NCI-H345 (cell line): ENCODE measurements at places on chromosomes 1 and 21.

DNA sequence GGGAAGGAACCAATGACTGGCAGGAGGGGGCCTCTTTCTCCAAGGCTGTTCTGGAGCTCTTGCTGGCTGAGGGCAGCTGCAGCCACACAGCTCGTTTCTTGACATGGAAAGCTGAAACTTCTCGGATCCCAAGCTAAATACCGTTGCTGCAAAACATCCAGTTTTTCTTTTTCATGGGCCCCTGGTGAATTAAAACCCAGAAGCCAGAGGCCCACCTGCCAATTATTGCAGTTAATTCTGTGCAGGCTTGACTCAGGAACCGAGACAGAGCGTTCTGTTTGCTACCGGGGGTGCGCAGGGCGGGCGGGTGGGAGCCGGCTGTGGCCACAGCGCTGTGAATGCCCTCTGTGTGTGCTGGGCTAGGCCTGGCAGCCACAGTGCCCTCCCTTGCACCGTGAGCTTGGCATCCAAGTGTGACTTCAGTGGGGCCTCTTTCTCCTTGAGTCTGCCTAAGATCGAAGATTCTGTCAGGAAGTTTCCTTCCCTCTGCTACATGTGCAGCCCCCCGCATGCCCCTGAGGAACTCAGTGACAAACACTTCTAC is 19.9 kb upstream of the KCNE2 start:
- DNase-seq, result no peak

- no peak for DNase-seq
Observed at GRCh38 chr1:243234978-243235647, 20.0 kb downstream of the CEP170 start.

GRCh38 chr1:198481661-198482060 is 58.8 kb downstream of the ATP6V1G3 start:
- DNase-seq, result no peak

- DNase-seq, result no peak
Observed at GRCh38 chr1:212979340-212980122, 29.2 kb downstream of the VASH2 start.

DNA sequence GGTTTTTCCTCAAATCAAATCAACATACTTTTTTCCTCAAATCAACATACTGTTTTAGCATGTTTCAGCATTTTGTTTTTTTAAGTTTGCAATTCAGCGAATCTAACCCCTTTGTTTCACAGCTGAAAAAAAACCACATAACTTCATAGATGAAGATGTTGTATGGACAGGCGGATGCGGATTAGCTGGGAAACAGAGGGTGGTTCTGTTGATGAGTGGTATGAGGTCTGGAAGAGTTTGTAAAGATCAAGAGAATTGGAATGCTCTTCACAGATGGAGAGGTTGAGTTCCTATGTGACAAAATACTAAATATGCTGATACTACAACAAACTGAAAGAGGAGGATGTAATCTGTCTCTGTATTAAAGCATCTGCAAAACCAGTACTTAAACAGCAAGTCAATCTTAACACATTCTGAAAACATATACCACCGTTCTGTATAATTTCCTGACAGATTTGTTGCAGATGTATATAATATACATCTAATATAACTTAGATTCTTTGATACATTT is 10.6 kb upstream of the LEPR start:
- no peak for DNase-seq

GRCh38 chr1:157993147-157993917 is at the start of gene KIRREL1:
Gene KIRREL1 (plus strand): TSS chr1:157993645. CDS start chr1:157993677, 32 bp downstream.
- no peak for DNase-seq

DNA sequence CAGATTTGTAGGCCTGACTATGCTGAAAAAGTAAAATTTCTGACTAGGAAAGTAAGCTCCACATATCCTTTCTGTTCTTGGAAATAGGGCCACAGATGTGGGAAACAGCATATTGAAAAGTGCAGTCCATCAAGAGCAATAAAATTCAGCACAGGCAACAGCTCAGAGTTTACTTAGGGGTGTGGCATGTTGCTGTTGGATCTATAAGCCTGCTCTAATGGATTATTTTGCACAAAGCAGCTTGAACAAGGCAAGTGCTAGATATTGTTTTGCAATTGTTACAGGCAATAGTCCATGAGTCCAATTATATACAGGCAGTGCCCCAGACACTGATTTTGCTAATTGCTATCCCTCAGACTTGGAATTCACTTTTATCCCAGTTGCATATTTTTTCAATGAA is 289.8 kb upstream of the SNX7 start:
- DNase-seq, result no peak

DNA sequence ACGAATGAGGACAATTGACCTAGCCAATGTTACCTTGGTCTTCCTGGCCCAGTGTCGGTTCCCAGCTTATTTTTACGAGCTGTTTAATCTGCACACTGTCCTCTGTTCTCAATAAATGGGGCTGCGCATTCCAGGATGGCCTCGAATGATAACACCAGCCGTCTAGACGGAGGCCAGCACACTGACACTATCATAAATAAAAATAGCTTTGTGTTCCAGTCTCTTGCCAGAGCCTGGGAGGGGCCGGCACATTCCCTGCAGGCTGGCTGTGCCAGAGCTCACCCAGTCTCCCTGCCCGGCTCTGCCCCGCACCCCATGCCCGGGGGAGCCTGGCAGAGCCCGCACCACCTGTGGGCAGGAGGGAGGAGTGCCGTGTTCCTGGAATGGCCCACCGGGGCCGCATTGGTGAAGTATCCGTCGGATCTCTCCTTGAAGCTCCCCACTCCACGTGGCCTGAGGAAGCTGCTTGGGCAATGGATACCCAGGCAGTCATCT is 92.1 kb downstream of the SPSB1 start:
- no peak for DNase-seq

DNA sequence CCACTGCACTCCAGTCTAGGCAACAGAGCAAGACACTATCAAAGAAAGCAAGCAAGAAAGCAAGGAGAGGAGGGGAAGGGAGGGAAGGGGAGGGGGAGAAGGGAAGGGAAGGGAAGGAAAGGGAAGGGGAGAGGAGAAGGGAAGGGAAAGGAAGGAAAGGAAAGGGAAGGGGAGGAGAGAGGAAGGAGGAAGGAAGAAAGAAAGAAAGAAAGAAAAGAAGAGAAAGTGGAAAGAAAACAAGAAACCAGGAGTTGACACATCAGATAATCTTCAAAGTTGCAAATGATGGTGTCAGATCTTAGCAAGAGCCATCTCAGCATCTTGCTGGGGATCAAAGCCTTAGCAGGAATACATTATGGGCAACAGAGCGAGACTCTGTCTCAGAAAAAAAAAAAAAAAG is 14.9 kb upstream of the CDA start:
- no peak for DNase-seq

DNA sequence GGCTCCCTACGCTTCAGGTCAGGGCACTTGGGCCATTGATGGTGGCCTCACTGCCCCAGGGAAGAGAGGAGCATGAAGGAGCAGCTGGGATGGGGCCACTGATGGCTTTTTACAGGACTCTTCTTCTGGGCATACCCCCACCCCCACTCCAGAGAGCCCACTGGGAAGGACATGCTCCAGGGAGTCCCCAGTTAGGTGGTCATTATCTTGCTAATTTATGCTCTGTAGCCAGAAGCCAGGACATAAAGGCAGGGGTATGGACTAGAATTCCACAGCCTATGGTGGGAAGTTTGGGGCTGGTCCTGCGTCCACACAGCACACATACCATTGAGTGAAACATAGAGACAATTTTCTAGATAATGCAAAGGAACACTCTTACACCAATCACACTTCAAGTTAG is 8.8 kb upstream of the GRIK3 start:
- no peak for DNase-seq

GRCh38 chr1:167003711-167004110 is 14.6 kb downstream of the MAEL start:
- no peak for DNase-seq

DNA sequence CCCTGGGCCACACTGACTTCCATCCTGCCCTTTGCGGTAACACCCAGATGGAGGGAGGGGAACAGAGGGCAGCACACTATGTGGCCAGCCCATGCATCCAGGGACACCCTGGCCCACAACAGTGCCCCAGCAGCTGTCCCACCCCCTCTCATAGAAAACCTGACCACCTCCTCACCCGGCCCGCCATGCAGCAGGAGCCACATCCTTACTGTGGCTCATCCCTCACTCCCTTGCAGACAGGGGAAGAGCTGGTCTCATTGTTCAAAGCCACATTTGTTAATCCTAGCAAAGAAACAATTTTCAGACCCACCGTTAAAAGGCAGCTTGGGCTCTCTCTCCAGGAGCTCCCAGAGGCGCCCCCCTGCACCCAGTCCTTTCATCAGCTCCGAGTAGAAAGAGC is 23.2 kb upstream of the NUP133 start:
- no peak for DNase-seq

GRCh38 chr1:155191904-155192303 is 15.8 kb downstream of the THBS3 start:
- no peak for DNase-seq

DNA sequence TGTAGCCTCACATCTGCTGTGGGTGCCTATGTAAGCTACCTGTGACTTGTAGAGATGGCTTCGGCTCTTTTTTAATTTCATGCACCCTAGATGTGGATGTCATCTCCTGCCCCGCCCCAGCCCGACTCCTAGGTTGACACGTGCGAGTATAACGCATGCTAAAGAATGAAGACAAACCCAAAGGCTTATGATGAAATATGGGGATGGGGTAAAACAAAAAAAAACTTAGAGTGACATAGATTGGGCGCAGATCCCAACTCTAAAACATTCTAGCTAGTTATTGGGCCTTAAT is 613 bp upstream of the ERO1B start:
- no peak for DNase-seq

- no peak for DNase-seq
Observed at GRCh38 chr1:59431566-59432294, 134.8 kb downstream of the FGGY start.

- no peak for DNase-seq
Observed at GRCh38 chr1:116558140-116558549, 12.7 kb downstream of the CD58 start.

DNA sequence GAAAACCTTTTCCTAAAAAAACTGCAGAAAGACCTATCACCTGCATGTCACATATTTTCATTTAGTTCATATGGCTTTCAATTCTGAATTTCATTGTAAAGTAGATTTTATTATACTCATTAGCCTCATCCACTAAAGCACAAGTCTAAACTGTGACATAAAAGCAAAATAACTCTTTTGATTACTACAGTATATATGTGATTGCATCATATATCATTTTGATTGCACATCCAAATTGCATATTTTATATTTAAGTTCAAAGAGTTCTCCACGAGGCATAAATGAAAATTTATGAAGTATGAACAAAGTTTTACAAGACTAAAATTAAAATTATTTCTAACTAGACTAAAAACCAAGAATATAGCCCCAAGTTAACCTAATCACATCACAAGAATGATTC is 19.3 kb downstream of the PALMD start:
- no peak for DNase-seq

DNA sequence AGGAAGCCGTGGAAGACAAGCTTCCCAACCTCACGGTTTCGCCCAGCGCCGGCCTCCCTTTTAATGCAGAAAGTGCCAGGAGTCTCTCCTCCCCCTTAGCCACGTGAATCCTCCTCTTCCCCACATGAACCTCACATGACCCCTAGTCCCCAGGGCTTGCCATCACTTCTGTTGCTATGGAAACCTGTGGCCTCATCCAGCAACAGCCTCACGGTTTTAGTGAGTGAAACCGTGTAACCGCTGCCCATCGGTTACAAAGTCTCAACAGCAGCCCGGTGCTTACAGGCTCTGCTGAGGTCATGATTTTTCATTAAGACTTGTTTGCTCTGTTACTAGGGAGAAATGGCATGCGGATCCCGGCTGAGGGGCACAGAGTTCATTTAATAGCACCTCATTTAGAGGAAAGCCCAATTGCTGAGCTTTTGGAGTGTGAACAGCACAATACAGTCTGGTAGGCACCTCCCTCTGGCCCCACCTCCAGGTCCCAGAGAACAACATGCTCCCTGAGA is 143.2 kb upstream of the BACE2 start:
- DNase-seq, result no peak

DNA sequence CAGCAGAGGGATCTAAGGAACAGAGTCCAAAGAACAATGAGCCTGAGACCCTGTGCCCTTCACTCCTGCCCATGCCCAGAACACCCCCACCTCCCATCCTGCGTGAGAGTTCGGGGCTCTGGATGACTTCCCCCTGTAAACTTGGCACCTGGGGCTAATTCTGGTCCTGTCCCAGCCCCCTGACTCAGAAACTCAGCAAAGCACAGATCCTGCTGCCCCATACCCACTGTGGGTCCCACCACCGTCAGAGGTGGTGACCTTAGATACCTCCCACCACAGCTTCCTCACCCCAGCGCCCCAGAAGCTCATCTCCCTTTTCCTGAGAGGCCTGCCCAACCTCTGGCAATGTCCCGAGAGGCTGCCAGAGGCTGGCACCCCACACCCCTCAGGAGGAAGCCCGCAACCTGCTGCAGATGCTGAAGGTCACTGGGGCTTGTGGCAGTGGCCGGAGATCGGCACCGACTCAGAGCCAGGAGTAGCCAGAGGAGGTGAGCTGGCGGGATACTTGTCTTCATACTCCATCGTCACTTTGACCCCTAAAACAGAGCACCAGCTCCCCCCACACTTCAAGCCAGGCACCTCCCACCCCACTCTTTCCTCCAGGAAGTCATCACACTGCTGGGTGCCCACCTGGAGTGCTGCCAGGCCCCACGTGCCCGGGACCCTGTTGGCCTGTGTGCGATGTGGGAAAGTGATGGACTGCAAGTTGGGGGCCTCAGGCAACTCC is 111.6 kb upstream of the IFFO2 start:
- DNase-seq, result no peak

DNA sequence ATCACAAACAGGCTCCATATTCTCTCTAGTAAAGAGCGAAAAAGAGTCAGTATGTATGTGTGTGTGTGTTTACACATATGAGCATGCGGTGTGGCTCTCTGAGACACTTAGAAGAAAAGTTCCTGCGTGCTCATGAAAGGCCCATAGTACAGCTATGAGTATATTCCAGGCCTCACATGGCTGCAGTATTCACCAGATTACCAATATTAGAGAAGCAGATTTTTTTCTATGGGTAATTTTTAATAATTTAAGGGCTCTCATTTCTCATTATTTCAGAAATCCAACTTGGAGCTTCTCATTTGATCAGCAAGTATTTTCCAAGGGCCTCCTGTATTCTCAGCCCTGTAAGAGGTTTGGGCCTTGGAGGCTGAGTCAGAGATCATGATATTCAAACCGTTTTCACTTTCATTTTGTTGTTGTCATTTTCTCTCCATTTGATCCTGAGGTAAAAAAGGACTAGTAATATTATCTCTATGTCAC is 232.9 kb upstream of the SGIP1 start:
- no peak for DNase-seq

DNA sequence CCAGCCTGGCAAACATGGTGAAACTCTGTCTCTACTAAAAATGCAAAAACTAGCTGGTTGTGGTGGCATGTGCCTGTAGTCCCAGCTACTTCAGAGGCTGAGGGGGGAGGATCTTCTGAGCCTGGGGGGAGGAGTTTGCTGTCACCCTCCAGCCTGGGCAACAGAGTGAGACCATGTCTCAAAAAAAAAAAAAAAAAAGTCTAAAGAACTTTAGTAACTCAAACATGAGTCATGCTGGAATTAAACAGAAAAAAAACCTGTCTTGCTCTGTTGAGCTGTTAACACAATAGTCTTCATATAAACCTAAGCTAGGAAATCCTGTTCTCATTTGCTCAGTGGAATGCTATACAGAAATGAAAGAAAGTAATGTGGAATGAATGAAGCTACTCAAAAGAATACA is 16.7 kb upstream of the DISP1 start:
- DNase-seq, result no peak
